ENCODE measurements at places on chromosomes 11 and 22.

DNA sequence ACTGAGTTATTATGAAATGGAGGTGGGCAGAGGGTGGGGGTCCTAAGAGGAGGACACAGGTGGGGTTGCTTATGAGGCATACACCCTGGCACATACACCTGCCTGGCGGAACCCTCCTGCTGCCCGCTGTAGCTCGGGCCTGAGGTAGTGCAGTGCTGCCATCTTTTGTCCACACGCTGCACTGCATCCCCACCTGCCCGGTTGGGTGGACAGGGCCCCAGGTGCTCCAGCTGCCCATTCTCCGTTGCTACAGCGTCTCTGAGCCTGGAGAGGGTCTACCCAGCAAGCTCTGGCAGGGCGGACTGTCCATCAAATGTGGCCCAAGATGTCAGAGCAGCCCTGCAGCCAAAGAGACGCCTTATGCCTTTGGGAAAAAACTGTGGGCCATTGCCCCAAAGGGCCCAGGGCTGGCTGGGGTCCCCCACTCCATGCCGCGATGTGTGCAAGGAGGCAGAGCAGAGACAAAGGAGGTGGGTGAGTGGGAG lies 131.2 kb downstream of the BUD13 start:
- peak; percentile 51 for DNase-seq

DNA sequence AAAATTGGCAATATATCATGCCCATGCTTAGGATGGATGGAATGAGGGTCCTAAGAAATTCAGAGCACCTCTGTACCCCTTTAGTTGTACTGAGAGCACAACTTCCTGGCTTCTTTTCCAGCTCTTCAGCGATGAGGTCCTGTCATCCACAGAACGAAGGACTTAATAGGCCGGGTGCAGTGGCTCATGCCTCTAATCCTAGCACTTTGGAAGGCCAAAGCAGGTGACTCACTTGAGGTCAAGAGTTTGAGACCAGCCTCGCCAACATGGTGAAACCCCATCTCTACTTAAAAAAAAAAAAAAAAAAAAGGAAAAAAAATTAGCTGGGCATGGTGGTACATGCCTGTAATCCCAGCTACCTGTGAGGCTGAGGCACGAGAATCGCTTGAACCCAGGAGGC lies 125.3 kb upstream of the BMAL1 start:
- DNase-seq, result no peak

GRCh38 chr11:64675450-64676260 lies 47.3 kb downstream of the NRXN2 start:
- no peak for DNase-seq

- DNase-seq, result peak; percentile 58
Observed at GRCh38 chr22:30381264-30381663, 5.9 kb downstream of the RNF215 start.

DNA sequence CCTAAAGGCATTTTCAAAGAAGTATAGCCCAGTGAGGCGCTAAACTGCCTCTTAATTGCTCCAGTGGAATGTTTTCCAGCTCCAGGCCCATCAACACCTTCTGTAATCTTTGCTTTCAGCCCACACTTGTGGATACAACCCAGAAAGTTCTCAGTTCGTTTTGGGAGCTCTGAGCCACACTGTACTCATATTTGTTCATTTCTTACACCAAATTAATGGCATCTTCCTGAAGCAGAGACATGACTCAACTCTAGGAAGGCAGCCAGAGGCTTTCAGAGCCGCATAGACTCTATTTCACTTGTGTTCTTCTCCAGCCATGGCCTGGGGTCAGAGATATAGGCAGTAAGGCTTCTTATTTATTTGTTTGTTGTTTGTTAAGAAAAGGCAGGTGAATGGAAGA lies 175.5 kb upstream of the NCAM1 start:
- no peak for DNase-seq

- DNase-seq, result no peak
Observed at GRCh38 chr11:1521382-1522080, 35.0 kb upstream of the MOB2 start.

DNA sequence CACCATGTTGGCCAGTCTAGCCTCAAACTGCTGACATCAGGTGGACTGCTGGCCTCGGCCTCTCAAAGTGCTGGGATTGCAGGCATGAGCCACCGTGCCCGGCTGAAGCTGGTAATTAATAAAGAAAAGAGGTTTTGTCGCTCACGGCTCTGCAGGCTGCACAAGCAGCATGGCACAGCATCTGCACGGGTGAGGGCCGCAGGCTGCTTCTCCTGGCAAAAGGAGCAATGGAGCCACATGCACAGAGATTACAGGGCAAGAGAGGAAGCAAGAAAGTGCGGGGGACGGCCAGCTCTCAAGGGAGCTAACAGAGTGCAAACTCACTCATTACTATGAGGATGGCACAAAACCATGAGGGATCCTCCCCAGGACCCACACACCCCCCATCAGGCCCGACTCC lies 4.7 kb upstream of the PARVB start:
- no peak for DNase-seq

DNA sequence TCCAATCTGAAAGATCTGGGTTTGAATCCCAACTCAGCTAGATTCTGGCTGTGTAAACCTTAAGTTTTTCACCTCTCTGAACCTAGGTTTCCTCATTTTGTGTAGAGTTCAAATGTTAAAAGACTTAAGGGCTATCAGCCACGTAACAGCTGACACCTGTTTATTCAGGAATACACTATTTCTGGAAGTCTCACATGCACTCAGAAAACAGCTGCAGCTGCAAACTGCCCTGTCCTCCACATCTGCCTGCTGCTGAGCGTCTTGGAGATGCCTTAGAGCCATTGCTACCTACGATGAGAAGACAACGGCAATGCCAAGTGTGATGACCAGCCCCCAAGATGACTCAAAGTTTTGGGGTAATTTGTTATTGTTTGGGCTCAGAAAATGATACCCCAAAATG lies 6.7 kb upstream of the TRIM44 start:
- no peak for DNase-seq

GRCh38 chr11:8239040-8239439 lies 24.6 kb downstream of the LMO1 start:
- DNase-seq, result no peak

GRCh38 chr11:104870910-104871309 lies 27.4 kb downstream of the CASP12 start:
- DNase-seq, result no peak

DNA sequence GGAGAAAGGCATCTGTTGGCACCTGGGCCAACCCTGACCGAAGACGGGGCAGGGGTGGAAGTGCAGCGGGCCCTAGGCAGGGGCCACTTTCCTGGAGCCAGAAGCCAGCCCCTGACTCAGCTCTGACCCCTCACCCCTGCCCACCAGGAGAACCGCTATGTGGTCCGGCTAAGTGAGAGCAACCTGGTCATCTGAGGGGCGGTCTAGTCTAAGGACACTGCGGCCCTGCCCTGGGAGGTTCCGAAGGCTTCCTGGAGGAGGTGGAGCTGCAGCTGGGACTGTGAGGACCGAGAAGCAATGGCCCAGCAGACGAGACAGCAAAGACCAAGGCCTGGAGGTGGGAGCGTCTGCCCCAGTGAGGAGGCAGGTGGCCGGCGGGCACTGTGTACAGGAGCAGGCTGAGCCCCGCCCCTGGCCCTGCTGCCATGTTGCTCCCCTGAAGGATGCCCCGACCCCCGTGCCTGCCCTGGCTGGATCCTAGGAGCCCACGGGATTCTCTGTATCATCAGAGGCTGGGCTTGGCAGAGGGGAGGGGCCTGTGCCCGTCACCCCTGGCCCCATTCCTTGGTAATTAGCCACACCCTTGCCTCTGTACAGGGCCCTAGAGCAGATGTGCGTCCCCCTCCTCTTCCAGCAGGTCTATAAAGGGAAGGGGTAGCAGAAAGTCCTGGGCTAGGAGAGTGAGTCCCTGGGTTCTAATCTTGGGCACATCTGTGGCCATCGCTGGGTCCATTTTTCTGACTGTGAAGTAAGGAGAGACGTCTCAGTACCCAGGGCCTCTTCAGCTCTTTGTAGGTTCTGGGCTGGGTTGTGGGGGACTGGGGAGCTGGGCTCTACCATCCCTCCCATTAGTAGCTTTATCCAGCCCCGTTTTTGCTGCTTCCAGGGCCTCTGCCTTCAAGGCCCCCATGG lies 19.4 kb downstream of the RELT start:
- no peak for DNase-seq

DNA sequence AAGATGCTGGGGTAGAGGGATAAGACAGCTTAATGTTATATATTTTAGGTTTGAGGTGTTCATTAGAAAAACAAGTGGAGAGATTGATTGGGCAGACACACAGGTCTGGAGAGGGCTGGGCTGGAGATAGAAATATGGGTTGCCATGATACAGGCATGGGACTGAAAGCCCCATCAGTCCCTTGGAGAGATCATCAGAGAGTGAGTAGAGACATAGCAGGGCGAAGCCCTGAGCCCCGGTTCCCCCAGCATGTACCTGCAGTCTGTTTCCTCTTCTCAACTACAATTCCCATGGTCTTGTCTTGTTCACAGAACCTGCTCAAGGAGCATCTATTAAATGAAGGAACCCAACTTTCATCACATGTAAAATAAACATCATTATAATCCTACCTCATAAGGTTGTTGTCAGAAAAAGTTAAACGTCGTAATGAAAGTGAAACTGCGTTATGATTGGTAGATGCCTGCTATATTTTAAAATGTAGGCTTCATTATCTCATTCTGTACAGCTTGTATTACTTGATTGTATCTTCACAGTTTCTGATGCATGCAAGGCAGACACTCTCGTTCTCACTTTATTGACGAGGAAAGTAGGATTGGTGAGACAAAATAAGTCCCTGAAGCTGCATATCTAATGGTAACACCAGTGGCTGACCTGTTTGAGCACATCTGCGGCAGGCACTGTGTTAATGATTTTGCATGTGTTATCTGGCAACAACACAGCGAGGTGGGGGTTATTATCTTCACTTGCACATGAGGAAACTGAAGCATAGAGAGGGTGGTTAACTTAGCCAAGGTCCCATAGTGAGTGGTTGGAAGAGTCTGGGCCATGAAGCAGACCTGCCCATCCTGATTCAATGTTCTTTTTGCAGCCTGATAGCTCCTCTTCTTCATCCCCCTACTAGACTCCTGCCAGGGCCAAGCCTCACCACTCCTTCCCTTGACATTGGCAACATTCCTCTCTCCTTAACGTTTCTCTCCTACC lies 63.5 kb downstream of the ENDOD1 start:
- peak; percentile 27 for DNase-seq

DNA sequence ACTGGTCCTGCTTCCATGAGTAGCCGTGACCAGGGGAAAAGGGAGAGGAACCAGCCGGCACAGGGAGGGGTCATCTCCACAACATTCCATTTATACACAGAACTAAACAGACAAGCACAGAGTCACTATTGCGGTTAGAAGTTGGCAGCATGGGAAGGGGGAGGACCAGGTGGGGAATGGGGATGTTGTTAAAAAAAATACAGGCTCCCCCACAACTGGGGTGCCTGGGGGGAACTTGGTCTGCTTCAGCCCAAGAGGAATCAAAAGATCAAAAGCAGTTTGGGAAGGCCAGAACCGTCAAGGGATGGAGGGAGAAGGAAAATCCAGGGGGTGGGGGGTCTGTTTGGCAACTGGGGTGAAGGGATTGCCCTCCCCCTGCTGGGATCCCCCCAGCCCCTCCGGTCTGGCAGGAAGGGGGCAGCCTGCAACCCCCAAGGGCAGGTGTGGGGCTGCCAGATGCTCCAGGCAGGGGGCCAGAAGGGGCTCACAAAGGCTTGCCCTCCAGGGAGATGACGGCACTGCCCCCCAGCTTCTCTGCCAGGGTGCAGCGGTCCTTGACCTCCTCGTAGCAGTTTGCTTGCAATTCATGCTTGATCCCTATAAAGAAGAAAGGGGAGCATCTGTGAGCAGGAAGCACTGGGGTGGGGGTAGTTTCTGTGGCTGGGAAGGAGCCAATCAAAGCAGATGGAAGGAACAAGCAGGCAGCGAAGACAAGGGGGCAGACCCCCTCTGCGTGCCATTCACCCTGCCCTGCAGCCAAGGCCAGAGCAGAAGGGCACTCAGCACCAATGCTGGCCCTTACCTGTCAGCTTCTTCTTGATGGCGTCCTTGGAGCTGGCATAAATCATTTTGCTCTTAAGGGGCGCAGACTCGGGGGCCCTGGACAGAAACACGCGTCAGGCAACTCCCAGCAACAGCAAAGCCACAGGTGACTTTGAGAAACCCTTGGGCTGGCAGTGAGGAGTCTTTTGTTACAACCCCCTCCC lies 2.8 kb downstream of the CFL1 start:
- DNase-seq, result no peak

DNA sequence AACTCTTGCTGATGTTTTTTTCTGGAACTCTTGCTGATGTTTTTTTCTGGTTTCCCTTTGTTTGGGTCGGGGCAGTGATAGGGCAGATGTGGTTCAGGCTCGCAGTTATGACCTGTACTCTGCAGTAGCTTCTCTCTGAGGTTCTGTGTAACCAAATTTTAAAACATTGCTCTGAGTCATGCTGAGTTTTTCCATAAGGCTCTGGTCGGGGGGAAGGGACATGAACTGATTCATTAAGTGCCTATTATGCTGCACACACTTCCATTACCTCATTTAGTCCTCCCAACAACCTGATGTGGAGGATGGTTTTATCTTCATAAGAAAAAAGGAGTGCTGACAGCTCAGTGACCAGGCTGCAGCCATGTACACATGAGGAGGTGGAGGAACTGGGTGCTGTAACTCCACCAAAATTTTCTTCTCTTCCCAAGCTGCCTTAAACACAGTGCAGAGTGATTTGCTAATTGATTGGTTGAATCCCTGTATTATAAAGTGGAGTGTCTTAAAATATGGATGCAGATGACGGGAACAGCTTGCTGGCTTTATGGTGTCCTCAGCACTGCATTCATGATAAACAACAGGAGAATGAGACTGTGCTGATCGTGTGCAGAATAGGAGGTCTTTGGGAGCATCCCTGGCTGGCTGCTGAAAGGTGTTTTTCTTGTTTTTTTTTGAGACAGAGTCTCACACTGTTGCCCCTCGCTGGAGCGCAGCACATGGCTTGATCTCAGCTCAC lies 19.1 kb downstream of the TNRC6B start:
- DNase-seq, result peak; percentile 85

- no peak for DNase-seq
Observed at GRCh38 chr22:45127866-45128265, 35.9 kb upstream of the NUP50 start.

- DNase-seq, result no peak
Observed at GRCh38 chr11:1478544-1478943, 8.0 kb downstream of the MOB2 start.

- DNase-seq, result no peak
Observed at GRCh38 chr11:37105427-37105826, 507.4 kb upstream of the RAG2 start.

DNA sequence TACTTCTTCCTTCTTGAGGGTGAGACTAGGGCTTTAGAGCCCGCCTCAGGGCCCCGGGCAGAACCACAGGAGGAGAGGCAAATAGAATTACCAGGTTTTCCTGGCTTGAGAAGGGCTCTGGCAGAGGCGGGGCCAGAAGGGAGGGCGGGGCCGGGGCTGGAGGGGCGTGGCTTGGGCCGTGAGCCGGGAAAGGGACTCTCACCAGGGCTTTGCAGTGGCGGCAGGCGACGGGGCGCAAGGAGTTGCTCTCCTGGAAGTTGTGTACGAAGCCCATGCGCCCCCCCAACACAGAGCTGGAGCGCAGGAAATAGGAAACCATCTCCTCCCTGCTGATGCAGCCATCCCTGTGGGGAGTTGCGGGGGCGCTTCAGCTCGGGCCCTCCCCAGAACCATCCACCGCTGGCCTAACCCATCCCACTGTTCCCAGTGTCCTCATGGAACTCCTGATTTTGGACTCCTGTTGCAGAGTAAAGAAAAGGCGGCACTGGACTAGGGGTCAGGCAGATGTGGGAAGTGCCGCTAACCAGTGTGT lies 6.9 kb upstream of the NRXN2 start:
- DNase-seq, result peak; percentile 36

GRCh38 chr22:43185860-43186261 lies 1.1 kb downstream of the TTLL12 start:
- DNase-seq, result no peak

- peak; percentile 66 for DNase-seq
Observed at GRCh38 chr11:36265793-36266628, 23.2 kb downstream of the COMMD9 start.

All from activated CD8-positive, alpha-beta T cell treated with anti-CD3 and anti-CD28 coated beads for 36 hours (primary cell).